ENCODE measurements at places on chromosomes 5 and 9.

DNA sequence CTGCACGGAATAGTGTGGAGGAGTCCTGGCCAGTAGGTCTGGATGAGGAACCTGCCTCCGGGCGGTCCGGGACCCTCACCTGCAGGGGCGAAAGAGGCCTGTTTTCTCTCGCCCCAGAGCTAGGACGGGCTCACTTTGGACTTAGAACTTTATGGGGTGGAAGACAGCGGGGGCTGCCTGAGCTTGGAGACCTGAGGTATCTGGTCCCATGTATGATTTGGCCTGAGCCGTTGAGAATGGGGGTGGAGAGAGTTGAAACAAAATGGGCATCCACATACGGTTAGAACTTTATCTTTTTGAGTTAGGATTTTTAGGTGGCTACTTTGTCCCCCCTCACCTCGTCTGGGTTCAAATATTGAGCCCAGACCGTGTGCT is 681 bp upstream of the ETF1 start:
- DNase-seq, result no peak

DNA sequence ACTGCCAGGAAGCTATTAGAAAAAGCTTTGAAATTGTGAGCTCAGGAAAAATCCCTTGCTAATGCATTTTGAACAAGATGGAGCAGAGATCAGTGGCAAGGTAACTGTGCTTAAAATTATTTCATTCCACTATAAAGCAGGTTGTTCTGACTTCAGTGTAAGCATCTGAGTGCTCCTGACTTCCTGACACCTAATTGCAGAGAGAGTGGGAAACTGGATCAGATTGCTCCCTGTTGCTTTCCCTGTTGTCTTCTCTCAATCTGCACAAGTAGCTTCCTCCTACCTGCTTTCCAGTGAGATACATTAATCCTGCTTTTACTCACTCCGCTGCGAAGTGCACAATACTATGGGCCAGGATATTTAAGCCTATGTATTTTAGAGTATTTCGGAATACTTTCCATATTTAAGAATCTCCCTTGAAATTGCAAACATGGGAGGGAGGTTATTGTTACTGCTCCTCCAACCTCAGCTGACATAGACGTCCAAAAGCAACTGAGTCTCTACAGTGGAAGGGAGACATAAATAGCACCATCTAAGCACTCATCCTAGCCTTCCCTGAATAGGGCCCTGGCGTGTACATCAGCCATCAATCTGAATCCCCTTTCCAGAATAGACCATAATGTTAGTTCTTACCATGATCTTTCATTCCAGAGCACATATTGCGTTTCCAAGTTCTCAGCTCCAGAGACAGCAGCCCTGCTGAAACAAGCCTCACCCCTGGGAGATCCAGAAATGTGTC is 178.8 kb downstream of the PAM start:
- no peak for DNase-seq

DNA sequence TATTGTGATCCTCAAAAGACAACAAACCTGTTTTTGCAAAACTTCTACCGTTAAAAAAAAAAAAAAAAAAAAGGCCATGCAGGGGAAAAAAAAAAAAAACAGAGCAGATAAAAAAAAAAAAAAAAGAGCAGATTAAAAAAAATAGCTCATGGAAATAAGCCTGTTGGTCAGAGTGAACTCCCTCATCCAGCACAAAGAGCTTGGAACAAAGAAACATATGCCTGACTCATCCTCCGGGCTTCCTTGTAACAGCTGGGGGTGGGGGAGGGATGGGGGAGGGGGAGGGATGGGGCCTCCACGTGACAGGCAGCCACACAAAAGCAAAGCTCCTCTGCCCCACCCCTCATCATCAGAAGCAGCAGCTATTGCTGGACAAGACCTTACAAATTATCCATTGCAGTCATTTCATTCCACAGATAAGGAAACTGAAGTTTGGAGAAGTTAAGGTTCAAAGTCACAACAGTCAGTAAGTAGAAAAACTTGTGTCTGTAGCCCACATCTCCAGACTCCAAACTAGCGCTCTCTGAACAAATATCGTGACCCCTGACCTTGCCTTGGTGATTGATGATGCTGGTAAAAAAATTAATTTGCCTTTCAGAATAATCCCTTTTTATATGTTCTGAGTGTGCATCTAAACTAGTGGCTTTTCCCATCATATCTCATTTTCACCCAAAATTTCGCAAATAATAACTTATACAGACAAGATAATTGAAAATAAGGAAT is 38.9 kb downstream of the SLC35D2 start:
- DNase-seq, result no peak

DNA sequence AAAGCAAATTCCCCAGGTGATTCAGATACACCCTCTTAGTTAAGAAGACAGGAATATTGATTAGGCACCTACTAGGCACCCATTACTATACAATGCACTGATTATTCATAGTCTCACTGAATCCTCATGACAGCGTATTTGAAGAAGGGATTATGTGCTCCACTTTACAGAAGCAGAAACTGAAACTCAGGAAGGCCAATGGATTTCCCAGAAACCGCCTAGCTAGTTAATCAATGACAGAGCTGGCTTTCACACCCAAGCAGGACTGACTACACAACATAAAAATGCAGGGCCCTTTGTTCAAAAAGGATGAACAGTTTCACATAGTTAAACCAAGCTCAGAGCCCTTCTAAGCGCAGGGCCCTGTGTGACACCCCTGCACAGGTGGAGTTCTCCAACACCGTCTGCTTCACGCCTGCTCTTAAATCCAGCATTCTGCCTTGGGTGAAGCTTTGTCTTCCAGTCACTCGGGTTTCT is 117.3 kb downstream of the TTLL11 start:
- peak; percentile 33 for DNase-seq

DNA sequence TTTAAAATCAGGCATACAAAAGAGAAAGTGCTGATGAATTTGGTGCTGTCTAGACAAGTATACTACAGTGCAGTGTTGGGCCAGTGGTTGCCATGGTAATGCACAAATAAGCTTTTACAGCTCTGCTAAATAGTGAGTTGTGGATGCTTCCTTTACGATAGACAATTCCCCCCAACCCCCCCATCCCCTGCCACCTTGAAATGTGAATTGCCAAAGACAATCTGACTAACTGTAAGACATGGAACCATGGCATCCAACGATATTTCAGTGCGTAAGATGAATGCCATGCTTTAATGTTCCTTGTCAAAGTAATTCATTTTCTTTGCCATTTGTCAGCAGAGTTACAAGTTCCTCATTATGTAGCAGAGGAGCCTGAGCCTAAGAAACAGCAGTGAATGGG is 91.5 kb upstream of the NREP start:
- DNase-seq, result no peak

DNA sequence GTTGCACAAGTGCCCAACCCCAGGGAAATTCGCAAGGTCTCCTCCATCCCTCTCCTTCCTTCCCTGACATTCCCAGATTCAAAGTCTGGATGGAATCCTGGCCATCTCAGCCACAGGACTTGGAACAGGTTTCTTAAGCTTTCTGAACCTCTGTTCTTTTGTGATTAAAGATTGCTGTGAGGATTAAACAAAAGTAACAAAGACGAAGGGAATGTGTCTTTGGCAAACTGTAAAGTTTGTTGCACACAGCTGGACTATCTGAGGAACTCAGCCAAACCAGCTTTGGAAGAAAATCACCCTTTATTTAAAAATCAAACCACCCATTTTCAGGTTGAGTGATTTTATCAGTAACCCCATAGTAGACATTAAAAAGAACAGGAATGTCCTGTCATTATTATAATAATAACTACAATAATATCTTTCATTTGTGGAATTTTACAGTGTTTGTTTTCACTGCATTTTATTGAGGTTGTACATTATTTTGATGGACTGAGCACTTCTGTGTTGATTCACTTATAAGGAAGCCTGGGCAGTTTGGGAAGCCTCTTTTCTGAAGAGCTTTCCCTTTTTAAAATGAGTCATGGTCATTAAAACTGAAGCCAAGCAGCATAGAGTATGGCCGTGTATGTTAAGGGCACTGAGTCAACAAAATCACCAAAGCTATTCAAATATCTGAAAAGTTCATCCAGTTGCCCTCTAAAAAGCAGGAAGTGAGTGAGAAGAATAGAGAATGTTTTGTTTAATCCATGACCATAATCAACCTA is 310.2 kb downstream of the AGTPBP1 start:
- no peak for DNase-seq

GRCh38 chr5:131481569-131481968 is 153.5 kb downstream of the RAPGEF6 start:
- DNase-seq, result no peak

DNA sequence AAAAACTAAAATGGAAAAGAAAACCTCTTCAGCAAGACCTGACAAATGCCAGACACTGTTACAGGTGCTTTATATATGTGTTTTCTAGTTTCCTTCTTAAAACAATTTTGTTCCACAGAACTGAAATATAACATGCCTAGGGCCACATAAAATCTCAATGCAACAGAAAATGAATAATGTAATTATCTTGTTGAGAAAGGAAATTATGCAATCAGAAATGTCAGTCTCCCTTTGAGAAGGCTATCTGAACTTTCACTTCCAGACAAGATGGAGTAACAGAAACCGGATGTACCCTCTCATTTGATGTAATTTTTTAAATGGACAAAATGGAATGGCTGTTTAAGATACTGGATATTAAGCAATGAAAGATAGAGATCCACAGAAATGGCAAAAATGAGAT is 79.2 kb downstream of the AGTPBP1 start:
- no peak for DNase-seq

- no peak for DNase-seq
Observed at GRCh38 chr5:13179407-13180087, 764.9 kb downstream of the DNAH5 start.

DNA sequence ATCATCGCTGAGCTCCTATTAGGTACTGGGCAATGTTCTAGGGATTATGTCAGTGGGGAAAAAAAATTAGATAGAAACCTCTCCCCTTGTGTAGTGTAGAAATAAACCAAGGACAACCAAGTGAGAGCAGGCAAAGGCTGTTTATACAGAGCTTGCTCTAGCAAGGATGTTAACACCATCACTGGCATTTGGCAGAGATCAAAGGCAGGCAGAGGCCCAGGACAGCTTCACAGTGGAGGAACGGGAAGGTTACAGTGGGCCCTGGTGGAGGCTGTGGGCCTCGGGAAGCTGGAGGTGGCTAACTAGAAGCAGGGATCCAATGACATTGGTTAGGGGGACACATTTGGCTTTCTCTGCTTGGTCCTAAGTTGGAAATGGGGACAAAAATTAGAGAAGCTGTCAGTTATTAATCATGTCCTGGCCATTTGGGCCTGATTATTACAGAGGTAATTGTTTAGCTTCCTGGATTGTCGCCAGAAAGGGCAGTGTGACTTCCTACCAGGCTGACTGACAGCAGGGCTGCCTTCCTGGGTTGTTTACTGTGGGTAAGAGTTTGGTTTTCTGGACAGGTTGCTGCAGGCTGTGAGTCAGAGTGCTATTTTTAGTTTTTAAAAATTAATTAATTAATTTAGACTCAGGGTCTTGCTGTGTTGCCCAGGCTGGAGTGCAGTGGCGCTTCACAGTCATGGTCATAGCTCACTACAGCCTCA is 259.3 kb downstream of the ROR2 start:
- DNase-seq, result no peak

DNA sequence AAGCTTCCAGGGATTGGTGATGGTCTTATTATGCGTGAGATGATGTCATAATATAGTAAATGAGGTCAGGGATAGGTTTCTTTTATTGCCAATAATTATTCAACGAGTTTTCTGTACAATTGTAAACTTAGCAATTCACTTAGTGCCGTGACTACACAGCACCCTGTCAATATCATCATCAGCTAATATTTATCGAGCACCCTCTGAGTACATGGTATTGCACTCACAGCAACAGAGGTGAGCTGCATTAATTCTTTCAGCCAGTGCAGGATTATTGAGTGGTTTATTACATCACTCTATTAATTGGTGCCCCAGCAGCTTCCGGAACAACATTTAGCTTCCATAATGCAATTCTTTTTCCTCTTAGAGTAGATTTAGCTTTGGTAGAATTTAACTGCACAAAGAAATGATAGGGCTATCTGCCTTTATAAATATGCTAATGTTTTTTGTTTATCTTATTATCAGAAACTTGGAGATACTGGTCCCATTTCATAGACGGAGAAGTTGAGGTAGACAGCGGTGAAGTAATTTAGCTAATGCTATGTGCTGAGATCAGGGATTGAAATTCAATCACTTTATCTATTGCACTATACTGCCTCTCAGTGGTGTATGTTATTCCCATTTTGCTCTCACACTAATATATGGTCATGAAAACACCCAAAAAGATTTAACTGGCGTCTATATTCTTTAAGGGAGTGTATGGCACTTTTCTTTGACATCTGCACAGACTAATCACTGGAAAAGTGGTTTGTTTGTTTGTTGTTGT is 726.1 kb upstream of the WWC1 start:
- peak; percentile 46 for DNase-seq

GRCh38 chr5:180353980-180354452 is 880 bp upstream of the GFPT2 start:
- DNase-seq, result no peak

- DNase-seq, result no peak
Observed at GRCh38 chr5:169716287-169716686, 79.2 kb downstream of the DOCK2 start.

DNA sequence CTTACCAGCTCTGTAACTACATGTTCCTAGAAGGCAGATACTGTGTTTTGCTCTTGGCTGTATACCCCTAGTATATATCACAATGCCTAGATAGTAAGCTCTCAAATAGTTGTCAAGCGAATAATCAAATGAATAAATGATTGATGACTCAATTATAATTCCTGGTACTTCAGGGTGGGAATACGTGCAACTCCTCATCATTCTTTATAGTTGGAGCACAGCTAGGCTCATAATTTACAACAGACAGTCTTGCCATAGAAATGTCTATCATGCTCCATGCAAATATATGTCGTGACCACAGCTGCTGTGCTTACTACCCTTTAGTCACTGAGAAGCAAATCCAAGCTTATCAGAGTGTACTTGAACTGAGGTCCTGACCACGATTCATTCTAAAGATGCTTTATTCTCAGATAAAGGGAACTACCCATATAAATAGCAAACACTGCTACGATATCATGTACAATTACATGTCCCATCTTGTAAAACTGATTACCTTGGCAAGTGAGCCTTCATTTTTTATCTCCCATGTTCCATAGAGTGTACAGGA is 52.1 kb downstream of the STRBP start:
- DNase-seq, result peak; percentile 57

- no peak for DNase-seq
Observed at GRCh38 chr5:94461131-94461530, 157.3 kb downstream of the KIAA0825 start.

DNA sequence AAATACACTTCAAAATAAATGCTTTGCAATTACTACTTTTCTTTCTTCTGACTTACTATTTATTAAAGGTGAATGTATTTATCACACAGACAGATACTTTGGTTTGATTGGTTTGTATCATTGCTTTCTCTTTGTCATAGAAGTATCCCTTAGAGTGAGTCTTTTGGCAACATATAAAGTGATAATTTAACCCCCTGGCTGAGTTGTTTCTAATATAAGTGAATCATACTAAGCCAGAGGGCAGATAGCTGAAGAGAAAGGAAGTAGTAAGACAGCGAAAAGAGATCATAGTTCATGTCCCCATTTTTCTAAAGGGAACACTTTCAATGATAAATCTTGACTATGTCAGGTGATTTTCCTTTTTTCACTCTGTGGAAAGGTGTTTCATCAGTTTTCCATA is 38.6 kb downstream of the CAMK4 start:
- no peak for DNase-seq

GRCh38 chr5:181191526-181192336 is 13.3 kb downstream of the TRIM7 start:
- no peak for DNase-seq

GRCh38 chr9:109579191-109579948 is 81.3 kb upstream of the PTPN3 start:
- no peak for DNase-seq
